ENCODE measurements at places on chromosomes 2 and 18.

DNA sequence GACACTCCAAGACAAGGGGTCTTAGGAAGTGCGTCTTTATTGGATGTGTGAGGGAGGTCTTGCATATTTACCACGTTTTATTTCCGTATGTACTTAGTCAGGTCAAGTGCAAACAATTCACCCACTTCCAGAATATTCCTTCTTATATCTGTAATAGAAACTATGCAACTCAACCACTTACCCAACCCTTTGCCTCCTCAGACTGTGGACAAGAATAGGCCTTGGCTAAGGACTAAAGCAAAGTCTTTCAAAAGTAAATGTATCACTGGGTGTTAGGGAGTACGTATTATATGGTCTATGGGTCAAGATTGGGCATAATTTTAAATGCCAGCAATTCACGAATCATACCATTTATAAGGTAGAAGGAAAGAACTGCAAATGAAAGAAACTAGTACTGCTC, 484.8 kb downstream of the MBD2 start:
- no peak for DNase-seq

GRCh38 chr2:156430980-156431358, 5.2 kb upstream of the GPD2 start:
- peak; percentile 49 for DNase-seq

DNA sequence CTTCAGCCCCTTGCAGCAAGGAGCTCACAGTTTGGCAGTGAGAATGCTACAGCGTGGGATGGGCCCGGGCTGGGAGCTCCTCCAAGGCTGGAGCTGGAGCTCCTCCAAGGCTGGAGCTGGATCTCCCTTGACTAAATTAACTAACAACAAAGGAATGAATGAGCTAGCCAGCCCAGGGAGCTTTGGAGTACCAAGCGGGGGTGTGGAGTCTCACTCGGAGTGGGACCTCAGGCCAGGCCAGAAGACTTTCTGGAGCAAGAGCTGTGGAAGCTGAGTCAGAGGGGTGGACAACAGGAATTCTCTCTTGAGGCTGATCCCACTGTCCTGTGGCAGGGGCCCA, 244.7 kb upstream of the HS6ST1 start:
- DNase-seq: peak; percentile 98

- DNase-seq: no peak
These were observed 56.1 kb upstream of the SMAD7 start for GRCh38 chr18:49006641-49007454.

GRCh38 chr2:105287692-105288091, 41.8 kb downstream of the TGFBRAP1 start:
- DNase-seq: peak; percentile 43

DNA sequence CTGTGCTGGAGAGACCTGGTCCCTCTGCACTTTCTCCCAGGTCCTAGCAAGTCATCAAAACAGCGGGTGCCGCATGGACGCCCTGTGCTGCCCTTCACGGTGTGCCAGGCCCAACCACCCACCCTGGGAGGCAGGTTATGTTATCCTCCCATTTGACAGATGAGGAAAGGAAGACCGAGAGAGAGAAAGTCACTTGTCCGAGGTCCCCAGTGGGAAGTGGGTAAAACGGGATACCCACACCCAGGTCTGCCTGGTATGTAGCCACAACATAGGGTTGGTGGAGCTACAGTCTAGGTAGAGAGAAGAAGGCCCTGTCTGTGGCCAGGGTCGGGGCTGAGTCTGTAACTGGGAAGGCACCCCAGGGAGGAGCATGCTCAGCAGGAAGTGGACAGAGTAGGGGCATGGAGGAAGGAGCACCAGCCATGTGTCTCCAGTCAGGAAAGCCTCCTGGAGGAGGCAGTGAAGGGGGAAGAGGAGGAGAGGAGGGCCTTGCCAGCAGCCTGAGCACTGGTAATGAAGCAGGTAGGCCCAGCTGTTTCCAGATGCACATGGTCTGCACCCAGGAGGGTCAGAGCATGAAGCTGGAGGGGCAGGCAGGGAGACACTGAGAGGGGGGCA, 98.4 kb downstream of the ZFP36L2 start:
- DNase-seq: no peak

- no peak for DNase-seq
These were observed 552.5 kb upstream of the CRIM1 start for GRCh38 chr2:35803126-35803525.

- DNase-seq: no peak
These were observed 79.8 kb downstream of the MOGAT1 start for GRCh38 chr2:222751238-222751637.

- no peak for DNase-seq
These were observed 509.5 kb downstream of the PARD3B start for GRCh38 chr2:205054789-205055188.

- peak; percentile 25 for DNase-seq
These were observed 153.6 kb downstream of the COL4A4 start for GRCh38 chr2:227010433-227010832.

DNA sequence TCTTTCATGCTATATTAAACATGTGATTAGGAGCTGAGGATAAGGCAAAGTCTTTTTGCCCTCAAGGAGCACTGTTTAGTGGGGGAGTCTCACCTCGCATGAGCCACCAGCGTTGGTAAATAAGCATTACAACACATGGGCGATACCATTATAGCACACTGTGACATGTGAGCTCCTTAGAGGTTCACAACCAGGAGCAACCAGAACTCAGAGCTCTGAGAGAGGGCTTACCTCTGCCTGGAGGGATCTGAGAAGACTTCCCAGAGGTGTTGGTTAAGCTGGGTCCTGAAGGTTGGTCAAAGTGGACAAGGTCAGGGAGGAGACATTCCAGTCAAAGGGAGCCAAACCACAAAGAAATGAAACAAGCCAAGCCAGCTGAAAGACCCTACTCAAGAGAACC, 158.8 kb downstream of the ESCO1 start:
- no peak for DNase-seq

DNA sequence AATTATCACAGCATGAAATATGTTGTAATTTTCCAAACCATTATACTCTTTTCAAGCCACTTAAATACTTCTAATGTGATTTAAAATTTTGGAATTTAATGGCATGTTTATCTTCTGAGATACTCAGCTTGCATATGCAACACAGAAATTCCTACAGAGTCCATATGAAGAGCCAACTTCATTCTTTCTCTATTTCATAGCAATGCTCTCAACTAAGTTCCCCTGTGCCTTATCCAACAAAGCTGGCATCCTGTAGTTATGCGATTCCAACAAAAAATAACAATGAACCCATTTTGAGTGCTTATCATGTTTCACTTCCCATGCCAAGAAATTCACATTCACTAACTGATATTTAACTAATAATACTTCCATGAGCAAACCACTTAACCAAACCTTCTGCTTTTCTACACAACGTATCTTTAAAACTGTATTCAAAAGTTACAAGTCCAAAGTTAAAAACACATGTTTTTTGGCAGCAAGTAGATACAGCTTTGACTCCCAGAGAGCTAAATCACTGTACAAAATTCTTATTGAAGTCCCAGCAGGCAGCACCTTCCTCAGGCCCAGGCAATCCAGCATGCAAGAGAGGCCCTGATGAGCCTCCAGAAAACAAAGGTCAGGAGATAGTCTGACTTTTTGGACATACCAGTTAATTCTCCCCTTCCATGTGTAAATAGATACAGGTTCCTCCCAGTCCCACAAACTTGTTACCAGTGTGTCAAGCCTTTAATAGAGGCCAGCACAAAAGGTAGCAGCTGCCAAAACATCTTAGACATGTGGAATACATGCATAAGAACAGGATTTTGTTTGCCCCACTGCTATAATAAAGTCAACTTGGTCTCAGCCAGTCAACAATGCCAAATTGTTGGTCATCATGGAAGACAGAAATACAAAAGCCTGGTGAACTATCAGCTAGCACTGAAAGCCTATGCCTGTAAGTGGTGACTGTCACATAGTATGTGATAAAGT, 113.1 kb upstream of the WDR75 start:
- DNase-seq: no peak

GRCh38 chr2:108345951-108346350, 31.8 kb upstream of the SULT1C4 start:
- DNase-seq: no peak

- DNase-seq: no peak
These were observed 143.5 kb downstream of the TCF4 start for GRCh38 chr18:55444536-55444935.

- no peak for DNase-seq
These were observed 75.5 kb downstream of the SNTG2 start for GRCh38 chr2:1026141-1026540.

DNA sequence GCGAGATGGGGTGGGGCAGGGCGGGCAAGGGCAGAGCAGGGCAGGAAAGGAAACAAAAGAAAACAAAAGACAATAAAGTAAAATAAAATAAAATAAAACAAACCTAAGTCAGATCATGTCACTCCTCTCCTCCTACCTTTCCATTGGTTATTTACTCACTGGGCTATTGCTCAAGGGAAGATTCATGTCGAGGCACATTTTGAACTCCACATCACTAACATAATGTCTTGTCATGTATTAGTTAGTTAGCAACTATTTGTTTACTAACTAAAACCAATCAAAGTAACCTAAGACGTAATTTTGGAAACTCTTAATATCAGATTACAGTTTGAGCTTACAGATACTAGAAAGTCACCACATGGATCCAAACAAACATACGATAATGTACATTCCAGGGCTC, 2.2 kb downstream of the C1D start:
- DNase-seq: no peak

DNA sequence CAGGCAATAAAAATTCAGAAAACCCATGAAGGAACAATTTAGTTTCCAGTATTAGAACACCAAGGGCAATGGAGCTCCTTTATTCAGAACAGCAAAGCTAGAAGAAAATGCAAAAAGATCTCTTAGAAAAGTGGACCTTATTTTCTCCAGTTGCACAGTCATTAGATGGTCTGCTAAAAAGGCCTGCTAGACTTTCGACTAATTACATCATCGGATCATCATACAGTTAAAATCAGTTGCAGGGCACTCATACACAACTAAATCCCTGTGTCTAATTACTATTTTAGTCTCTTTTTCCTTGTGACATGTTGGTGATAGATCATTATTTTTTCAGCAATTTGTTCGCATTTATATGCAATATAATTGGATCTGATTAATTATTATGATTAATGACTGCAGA, 425.3 kb downstream of the NR4A2 start:
- DNase-seq: no peak

DNA sequence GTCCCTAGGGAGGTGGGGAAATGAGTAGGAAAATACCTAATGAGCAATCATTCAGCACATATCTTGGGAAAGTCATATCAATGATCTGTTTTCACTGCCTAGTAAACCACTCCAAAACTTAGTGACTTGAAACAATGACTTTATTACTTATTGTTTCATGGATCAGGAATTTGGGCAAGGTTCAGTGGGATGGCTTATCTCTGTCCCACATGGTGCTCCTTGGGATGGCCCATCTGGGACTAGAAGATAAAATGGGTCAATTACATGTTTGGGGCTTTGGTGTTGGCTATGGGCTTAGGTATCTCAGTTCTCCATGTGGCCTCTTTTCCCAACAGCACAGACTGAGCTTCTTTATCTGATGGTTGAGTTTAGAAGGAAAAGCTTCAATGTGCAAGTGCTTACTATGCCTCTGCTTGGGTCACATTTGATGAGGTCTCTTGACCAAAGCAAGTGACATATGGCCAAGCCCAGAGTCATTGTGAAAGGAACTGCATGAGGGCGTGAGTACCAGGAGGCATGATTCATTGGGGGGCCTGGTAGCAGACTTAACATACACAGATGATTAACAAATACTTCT, 218.1 kb upstream of the TNP1 start:
- no peak for DNase-seq

- DNase-seq: no peak
These were observed 35.9 kb downstream of the SOWAHC start for GRCh38 chr2:109649736-109650695.

- no peak for DNase-seq
These were observed 15.2 kb upstream of the CHRNA1 start for GRCh38 chr2:174779361-174779928.

GRCh38 chr2:231470246-231470900, 6.1 kb upstream of the NCL start:
- no peak for DNase-seq

GRCh38 chr2:148981781-148982180, 56.7 kb upstream of the LYPD6B start:
- no peak for DNase-seq

GRCh38 chr2:105141099-105141614, 100.4 kb upstream of the GPR45 start:
- no peak for DNase-seq

DNA sequence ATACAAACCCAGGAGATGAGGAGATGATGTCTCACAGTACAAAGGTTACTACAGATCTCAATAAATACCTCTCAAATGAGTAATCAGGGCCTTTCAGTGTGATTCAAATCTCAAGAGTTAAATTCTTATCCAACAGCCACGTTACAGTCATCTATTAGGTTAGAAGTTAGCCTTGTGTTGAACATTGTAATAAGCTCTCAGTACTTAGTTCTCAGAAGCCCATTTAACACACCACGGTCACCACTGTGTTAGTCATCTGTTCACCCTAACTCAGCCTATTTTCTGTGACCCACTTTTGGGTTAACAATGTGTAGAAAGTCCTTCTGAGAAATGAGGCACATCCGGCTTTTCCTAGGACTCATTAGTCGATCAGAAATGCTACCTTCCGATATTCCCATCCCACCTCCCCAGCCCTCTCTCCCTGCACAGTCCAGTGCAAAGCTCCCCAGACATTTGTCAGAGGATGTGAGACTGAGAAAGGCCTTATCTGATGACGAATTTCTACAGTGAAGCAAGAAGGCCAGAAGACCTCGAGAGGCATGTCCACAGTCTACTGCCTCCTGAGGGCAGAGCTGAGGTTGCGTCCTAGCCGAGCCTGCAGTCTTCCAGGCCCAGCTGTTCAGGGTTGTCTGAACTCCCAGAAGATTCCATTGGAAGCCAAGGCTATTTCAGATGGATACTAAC, 92.6 kb downstream of the ACTR2 start:
- DNase-seq: peak; percentile 89

- DNase-seq: no peak
These were observed 122.6 kb upstream of the CTDP1 start for GRCh38 chr18:79556829-79557585.

DNA sequence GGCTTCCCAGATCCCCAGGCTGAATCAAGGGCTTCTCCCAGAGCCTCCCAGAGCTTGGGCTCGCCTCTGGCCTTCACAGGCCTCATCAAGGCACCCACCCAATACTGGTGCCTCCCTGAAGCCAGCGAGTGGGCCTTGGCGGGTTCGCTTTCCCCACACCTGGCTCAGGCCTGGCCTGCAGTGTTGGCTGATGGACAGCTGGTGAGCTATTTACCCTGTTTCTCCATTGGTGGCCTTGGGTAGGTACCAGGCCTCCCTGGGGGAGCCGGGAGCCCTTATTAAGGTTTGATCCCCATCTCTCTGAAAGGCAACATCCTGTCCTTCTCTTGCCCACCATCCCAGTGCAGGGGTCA, 18.2 kb upstream of the DUSP2 start:
- DNase-seq: no peak

GRCh38 chr2:166282154-166282553, 93.6 kb downstream of the SCN9A start:
- no peak for DNase-seq

GRCh38 chr2:97359861-97360584, 229.7 kb downstream of the ANKRD36B start:
- peak; percentile 6 for DNase-seq

DNA sequence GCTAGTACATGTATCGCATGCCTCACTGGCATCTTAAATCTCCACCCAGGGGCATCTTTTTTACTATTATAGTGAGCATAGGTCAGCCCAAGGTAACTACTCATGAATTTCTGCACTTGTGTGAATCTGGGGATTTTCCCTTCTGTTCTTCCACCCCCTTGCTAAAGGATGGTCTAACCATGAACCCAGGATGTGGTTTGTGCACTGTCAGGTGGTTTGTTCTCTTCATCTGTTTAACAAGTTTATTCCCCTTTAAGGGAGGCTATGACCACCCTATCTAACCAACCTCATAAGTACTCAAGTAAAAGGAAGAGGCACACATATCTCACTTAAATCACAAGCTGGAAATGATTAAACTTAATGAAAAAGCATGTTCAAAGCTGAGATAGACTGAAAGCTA, 243.0 kb downstream of the RPRM start:
- no peak for DNase-seq

All from AG20443 (cell line).